ENCODE measurements at places on chromosomes 1 and 21.

DNA sequence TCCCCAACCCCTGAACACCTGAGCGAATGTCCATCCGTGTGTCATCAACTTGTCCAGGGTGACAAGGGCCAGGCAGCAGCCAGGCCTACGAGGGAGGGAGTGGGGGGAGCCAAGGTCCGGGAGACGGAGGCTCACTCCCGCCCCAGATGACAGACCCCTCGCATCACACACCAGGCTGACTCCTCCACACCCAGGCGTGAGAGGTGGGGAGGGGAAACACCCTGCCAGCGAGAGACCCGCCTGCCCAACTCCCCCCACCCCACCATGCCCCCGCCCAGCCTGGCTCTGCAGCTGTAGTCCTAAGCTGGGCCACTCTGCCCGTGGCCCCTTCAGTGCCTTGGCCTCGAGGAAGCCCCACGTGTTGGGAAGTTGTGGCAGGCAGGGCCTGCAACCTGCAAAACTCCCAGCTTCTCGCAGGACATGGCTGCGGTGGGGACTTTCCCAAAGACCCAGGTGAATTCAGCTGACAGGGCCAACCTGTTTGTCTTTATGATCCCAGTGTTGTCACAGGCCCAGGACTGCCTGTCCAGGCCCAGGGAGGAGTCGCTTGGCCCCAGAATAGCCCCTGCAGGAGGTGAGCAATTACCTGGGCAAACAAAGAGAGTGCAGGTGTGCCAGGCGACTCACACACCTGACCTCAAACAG, 62.9 kb downstream of the RIPK4 start:
- DNase-seq = no peak

- DNase-seq = no peak
Observed at GRCh38 chr1:14840374-14840773, 241.9 kb downstream of the KAZN start.

DNA sequence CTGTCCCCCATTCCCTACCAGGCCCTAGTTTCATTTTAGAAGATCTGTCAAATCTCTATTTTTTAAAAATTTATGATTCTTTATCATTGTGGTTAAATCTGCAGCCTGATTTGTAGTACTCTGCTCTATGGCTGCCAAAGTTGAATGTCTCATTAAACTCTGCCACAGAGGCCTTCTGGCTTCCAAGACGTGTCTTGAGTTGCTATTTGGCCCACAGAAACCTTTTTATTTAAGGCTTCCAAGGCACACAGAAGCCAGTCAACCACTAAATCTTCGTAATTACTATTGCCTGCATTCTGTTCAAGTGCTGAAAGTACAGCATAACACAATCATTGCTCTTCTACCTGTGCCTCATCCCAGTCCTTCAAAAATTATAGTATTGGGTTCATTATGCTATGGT, 971.0 kb downstream of the NCAM2 start:
- no peak for DNase-seq

- no peak for DNase-seq
Observed at GRCh38 chr1:202760589-202760988, 47.6 kb downstream of the KDM5B start.

DNA sequence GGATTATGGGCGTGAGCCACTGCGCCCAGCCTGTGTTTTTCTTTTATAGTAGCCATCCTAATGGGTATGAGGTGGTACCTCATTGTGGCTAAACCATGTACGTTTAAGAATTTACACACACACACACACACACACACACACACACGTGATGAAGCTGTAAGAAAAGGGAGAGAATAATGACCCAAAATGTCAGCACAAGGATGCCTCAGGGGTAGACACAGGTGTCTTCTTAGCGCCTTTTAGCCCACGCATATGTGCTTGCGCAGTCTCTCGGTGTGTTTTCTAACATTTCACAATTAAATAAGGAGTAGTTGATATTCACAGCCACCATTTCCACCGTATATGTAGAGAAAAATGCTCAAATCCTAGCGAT, 782 bp upstream of the PFKL start:
- DNase-seq = no peak

DNA sequence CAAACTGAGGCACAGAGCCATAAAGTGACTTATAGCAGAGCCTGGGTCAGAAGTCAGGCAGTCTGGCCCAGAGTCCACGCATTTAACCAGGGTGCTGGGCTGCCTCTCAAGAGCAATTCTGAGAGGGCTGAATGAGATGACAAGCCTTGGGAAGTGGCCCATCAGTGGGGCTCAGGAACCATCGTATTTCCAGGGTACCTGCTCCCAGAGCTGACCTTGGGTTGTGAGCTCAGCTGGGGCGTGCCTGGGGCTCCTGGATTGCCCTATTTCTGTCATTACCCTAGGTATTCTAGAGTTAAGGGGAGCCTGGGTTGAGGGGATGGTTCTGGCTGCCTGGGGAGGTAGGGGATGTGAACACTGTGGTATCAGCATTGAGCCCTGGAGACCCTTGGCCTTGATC, 49.4 kb downstream of the LGR6 start:
- no peak for DNase-seq

DNA sequence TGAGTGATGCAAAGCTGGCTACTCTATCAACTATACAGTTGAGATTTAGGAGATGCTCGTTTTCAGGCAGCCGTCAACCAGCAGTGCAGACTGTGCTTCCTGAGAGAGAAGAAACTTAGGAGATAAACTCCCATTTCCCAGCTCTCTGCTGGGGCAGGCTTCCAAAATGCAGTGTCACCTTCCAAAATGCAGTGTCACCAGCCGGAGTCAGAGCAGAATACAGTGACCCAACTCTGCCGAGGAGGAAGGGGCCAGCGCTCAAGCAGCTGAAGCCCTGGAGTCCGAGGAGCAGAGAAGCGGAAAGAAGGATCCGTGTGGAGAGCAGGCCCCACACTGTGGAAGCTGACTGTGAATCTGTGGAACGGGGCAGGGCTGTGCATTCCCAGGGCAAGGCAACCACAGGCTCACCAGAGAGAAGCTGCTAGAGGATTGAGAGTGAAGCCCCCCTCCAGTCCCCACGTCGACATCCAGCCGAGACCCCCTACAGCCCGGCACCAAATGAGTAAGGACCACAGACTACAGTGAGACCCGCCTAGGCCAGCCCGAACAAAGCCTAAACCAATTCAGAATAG, 703 bp upstream of the KRTAP12-1 start:
- no peak for DNase-seq

DNA sequence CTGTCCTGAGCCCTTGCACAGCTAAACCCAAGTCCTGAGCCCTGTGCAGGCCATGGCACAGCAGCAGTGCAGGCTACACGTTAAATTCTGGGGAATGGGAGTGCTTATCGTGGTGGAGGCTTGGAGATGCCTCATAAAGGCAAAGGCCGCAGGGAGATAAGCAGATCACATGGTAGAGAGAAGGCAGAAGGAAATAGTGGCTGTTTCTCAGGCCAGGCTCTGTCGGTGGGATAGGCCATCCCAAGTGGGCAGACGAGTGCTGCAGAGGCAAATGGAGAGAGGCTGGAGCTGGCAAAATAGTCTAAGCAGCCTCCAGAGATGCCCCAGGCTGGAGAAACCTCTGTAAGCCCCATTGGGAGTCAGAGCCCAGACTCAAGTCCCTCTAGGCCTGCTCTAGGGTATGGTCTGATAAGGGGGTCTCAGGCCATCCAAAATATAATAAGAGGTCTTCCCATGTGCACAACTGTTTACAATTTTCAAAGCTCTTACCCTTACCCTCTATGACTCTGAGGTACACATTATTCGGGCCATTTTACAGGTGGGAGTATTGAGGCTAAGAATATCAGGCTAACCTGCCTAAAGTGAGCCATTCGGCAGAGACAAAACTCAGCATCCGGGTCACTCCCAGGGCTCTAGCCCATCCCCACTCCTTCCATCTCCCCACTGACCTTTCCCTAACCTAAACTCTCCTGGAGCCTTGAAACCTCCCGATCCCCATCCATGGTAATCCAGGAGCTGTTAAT, 79.6 kb downstream of the NKAIN1 start:
- no peak for DNase-seq

DNA sequence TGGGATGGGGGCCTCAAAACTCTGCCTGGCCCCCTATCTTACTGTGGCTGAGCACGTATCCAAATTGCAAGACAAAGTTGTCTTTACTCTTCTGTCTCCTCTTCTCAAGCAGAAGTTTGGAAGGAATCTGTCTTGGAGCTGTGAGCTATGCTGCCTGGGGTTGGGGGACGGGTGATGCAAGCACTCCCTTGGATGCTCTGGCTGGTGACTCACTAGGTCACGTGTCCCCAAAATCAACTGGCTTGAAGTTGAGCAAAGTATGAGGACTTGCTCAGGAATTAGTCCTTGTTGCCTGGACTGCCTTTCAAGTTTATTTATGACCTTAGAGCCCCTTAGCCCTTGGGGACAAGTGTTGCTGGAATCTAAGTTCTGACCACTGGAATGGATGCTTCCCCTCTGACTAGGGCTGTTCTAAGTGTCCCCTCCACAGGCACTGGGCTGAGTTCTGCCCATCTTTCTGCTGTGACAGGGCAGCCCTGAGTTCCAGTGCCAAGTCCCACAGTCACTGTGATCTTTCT, 269.5 kb downstream of the HHAT start:
- no peak for DNase-seq

- DNase-seq = no peak
Observed at GRCh38 chr1:247047702-247048101, 30.9 kb downstream of the ZNF670 start.

DNA sequence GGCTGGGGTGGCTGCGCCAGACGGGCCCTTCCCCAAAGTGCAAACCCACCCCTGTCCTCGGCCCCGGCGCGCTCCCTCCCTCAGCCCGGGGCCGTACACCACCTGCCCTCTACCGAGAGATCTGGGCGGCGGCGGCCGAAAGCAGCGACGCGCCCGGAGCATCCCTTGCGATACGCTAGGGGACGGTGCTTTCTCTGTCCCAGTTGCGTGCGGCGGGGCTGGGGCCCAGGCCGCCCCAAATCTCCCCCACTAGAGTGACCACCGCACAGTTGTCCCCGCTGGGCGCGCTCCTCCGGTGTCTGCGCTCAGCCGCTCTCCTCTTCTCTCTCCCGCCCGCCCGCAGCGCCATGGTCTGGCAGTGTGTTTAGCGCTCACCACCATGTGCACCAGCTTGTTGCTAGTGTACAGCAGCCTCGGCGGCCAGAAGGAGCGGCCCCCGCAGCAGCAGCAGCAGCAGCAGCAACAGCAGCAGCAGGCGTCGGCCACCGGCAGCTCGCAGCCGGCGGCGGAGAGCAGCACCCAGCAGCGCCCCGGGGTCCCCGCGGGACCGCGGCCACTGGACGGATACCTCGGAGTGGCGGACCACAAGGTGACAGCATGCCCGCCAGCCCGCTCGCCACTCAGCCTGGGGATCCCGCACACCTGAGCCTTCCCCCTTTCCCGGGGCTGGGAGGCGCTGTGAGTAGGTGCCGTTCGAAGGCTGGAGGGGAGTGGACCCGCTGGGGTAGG, 1.0 kb downstream of the ST6GALNAC5 start:
- no peak for DNase-seq

GRCh38 chr1:193740762-193741161, 554.3 kb upstream of the B3GALT2 start:
- no peak for DNase-seq

- no peak for DNase-seq
Observed at GRCh38 chr1:167056529-167057231, 33.5 kb downstream of the GPA33 start.

DNA sequence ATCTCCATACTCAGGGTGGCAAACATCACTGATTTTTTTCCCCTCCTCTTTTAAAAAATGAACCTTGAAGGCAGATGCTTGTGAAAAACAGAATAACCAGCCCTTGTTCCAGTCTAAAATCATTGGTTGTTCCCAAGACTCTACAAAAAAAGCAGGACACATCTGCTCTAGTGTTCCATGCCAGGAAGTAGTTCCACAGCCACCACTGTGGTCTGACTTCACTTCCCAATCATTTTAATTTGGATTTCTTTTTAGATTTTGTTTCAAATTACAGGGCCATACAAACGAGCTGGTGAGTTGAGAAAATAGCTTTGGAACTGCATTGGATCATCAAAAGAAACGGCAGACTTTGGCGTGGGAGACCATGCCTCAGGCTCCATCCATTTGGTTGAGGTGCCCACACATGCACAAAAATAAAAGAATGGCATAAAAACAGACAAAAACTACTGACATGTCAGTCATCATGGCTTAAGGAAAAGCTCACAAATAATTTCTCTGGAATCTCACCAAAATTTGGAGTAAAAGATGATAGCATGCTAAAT, 210.0 kb downstream of the GABPA start:
- no peak for DNase-seq

GRCh38 chr1:240491796-240492195, 120.2 kb downstream of the GREM2 start:
- no peak for DNase-seq

- peak; percentile 12 for DNase-seq
Observed at GRCh38 chr1:59976194-59977074, 49.9 kb upstream of the CYP2J2 start.

- DNase-seq = no peak
Observed at GRCh38 chr1:237975376-237975775, 84.7 kb upstream of the ZP4 start.

- no peak for DNase-seq
Observed at GRCh38 chr1:190736971-190737590, 259.4 kb upstream of the BRINP3 start.

DNA sequence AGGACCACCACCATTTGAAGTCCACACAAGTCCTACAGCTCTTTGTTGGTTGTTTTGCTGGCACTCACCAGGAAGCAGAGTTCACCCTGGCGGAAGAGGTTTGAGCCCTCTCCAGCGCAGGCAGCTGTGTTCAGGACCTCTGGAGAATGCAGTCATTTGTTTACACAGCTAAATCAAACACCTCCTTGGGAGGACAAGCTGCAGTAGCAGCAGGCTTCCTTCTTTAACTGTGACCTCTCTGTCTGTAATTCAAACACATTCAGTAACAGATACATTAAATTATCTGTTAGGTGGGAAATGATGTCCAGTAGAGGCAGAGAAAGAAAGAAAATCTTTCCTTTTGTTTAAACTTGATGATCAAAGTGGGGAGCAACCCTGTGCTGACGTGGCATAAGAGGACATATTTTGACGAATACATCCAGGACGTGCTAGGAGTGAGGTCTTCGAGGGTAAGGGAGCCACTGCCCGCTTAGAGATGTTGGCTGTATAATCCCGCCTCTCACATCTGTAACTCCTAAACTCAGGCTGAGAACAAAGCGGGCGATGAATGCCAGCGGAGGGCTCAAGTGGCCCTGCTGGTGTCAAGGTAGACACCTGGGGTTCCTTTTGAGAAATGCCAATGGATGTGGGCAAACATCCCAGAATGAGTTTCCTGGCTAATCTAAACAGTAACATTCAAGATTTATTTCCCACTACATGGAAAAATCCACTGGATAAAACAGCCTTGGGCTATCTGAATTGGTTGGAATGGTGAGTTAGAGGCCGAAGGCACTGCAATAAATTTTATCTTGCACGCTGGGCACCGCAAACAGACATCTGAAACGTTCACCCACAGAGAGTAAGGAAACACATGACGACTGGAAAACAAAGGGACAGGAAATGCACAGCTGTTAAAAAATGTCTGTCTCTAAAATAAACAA, 51.7 kb downstream of the ABCA4 start:
- DNase-seq = no peak

- DNase-seq = no peak
Observed at GRCh38 chr1:38183096-38183495, 136.5 kb upstream of the POU3F1 start.

Measured in stimulated activated CD8-positive, alpha-beta memory T cell treated with anti-CD3 and anti-CD28 coated beads, Interleukin-2, amount 100 ng/mL, for 1 hour (primary cell).